ENCODE measurements at places on chromosomes 4 and X.

GRCh38 chrX:154719132-154719675 lies 31.7 kb downstream of the GAB3 start:
- DNase-seq = no peak

- no peak for DNase-seq
These were observed 27.0 kb downstream of the DHX15 start for GRCh38 chr4:24557026-24558025.

GRCh38 chr4:105283501-105283900 lies 136.8 kb downstream of the TET2 start:
- no peak for DNase-seq

DNA sequence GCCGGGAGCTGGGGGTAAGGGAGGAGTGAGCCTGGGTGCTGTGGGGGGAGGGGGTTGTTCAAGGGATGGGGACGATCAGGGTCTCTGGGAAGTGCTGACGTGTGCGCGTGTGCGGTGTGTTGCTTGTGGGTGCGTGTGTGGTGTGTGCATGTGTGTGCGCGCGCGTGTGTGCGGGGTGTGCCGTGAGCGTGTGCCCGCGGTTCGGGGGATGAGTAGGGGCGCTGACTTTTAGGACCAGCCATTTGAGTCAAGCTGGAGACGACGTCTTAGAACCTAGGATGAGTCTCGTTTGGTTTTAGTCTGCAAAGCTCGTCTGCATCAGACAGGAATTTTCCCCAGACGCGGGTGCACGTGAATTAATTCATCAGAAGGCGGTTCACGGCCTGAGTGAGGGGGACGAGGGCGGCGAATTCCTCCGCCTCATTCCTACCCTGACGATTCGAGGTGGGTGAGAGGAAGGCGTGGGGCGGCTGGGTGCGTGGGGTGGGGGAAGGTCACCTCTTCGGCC lies 950 bp upstream of the TMEM271 start:
- no peak for DNase-seq

GRCh38 chrX:12919051-12919450 lies 12.6 kb downstream of the TLR8 start:
- DNase-seq = no peak

DNA sequence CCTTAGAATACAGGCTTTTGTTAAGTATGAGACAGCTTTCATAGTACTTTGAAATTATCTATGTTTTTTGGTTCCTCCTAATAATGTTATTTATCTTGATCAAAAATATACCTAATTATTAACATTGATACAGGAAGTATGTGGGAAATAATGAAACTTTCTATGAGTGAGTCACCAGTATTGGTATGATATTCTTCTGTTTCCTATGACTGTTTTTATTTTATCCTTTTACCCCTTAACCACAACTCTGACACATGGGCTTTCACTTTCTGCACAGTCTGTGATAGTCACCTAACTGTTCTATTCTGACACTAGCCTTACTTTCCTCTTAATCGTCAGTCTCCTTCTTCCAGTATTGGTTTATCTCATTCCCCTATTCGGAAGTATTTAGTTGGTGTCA lies 4.7 kb downstream of the THAP9 start:
- no peak for DNase-seq

GRCh38 chr4:28462766-28463700 lies 1602.4 kb downstream of the STIM2 start:
- DNase-seq = no peak

DNA sequence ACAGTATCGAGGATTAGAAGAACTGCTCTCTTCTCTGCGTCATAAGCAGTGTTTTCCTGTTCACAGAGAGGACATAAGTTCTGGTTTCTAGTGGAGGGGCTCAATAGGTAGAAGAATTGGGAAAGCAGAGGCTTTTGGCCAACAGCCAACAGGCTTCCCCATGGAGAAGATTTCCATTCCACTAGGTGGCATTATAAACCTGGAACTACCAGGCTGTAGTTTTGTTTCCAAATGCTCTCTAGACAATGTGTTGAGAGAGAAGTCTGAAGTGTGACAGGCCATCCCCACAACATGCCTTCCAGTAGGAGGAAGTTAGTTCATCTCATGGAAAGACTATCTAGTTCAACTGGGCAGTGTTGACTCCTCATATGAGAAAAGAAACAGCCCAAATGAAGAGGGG lies 63.8 kb upstream of the ANXA10 start:
- DNase-seq = no peak

- DNase-seq = no peak
These were observed 4.4 kb downstream of the GABRE start for GRCh38 chrX:151970027-151970426.

- no peak for DNase-seq
These were observed 92.9 kb downstream of the TNIP2 start for GRCh38 chr4:2663275-2663674.

GRCh38 chr4:107740381-107740780 lies 20.3 kb upstream of the PAPSS1 start:
- no peak for DNase-seq

DNA sequence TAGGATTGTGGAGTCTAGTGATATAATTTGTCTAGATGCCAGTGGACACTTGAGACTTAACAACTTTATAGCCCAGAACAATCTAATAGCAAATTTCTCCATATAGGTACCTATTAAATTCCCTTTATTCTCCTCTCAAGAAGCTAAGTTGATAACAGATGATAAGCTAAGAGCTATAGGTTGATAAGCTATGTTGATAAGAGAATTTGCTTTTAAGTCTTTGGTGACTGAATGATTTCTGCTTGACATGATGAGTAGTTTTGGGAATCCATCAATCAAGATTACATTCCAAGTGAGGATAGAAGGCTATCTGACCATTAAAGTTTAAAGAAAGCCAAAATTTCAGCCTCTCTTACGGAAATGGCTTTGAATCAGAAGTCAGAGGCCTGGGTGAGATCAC lies 131.6 kb downstream of the EMCN start:
- no peak for DNase-seq

DNA sequence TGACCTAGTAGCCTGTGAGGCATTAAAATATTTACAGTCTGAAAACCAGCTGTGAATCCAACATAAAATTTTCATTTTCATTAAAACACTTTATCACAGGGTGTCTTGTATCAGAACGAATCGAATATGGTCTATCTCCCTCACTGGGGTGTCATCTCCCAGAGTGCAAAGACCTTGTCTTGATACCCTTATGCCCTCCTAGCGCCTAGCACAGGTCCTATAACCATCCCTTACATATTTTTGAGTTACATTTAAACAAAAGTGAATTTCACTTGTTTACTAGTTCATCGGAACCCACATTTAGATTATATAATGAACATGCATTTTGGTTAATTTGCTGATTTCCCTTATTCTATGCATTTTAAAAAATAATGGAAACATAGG lies 14.0 kb downstream of the DIPK2B start:
- DNase-seq = no peak

GRCh38 chr4:143667461-143667860 lies 33.0 kb downstream of the FREM3 start:
- no peak for DNase-seq

- no peak for DNase-seq
These were observed 32.7 kb upstream of the MBTPS2 start for GRCh38 chrX:21806691-21807090.

DNA sequence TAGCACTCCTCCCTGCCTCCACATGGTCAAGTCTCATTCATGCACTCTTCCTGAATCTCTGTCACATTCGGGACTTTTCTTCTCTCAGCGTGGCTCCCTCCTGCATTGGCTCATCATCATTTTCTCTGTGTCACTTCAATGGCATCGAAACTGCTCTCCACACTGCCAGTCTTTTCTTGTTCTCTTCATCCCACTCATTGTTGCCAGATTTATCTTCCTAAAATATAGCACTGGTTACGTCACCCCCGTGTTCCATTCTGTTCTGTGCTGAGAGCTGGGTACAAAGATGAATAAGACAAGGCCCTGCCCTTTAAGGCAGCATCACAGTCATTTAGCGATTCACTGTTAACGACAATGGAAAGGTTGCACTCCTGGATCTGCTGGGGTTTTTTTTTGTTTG lies 174.4 kb upstream of the TBC1D9 start:
- DNase-seq = no peak

- no peak for DNase-seq
These were observed 183.0 kb downstream of the PACRGL start for GRCh38 chr4:20883231-20883630.

GRCh38 chr4:6594826-6595355 lies 19.9 kb downstream of the MAN2B2 start:
- DNase-seq = no peak

- DNase-seq = no peak
These were observed 80.3 kb downstream of the SYTL5 start for GRCh38 chrX:38086451-38087215.

DNA sequence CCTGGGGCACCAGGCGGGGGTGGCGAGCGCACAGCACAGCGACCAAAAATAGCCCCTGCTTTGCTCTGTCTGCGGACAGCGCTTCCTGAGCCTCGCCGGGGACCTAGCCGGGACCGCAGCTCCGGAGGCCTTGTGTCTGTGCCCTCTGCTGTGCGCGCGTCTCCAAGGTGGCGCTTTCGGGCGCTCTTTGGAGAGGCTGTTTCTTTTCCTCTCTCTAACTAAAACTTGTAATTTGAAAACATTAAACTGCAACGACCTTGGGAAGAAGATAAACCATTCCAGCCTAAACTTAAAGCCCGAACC lies 3.4 kb downstream of the ARX start:
- DNase-seq = no peak

DNA sequence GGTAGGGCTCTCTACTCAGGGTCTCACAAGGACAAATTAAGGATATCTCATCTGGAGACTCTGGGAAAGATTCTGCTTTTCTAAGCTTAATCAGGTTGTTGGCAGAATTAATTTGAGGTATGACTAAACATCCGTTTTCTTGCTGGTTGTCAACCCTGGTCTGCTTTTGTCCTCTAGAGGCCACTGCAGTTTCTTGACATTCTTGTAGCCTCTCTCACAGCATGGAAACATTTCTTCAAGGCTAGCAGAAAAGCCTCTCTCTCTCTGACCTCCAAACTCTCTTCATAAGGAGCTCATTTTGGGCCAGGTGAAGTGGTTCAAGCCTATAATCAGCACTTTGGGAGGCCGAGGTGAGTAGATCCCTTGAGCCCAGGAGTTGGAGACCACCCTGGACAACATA lies 749.5 kb upstream of the PCDH7 start:
- DNase-seq = no peak

GRCh38 chr4:101958547-101958946 lies 168.0 kb downstream of the BANK1 start:
- no peak for DNase-seq

DNA sequence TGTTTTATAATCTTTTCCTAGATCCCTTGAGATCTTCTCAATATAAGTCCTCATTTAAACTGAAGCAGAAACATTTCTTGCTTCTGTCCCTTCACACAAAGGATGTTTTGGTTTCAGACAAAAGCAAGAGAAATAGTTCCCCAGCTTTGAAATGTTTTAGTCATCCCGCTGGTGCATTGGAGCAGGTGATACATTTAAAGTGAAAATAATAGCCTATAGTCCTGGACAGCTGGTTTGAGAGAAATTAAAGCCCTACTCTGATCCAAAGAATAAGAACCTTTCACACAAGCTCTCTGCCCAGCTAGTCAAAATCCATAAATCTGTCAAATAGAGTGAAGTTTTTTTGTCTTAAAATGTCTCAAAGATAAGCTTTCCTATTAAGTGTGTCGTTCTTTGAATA lies 79.4 kb downstream of the LUZP4 start:
- no peak for DNase-seq

DNA sequence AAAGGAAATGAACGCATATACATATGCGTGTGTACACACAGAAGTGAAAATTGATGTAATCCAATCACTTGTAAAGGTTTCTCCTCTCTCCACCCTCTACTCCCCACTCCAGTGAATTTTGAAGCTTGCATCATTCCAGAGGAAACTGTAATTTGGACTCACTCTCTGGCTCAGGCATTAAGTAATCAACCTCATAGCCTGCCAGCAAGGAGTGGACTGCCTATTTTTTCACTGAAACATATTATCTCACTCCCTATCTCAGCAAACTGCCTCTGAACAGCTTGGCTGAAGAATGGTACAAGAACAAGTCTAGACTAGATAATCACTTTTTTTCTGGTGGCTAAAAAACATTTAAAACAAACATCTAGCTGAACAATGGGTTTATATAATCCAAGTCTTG lies 124.2 kb downstream of the C4orf51 start:
- DNase-seq = no peak

DNA sequence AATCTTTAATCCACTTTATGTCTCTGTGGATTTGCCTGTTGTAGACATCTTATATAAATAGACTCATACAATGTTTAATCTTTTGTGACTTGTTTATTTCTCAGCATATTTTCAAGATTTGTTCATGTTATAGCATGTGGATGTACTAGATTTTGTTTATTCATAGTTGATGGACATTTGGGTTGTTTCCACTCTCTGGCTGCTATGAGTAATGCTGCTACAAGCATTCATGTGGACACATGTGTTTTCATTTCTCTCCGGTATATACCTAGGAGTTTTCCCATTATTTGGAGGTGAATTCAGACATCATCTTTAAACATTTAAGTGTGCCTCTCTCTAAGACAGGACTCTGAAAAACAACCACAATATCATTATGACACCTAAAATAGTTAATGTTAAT lies 2.3 kb downstream of the IKBKG start:
- no peak for DNase-seq

- DNase-seq = no peak
These were observed 239.0 kb upstream of the MAB21L2 start for GRCh38 chr4:150342945-150343344.

GRCh38 chr4:160403081-160403480 lies 1300.2 kb downstream of the RAPGEF2 start:
- DNase-seq = no peak

DNA sequence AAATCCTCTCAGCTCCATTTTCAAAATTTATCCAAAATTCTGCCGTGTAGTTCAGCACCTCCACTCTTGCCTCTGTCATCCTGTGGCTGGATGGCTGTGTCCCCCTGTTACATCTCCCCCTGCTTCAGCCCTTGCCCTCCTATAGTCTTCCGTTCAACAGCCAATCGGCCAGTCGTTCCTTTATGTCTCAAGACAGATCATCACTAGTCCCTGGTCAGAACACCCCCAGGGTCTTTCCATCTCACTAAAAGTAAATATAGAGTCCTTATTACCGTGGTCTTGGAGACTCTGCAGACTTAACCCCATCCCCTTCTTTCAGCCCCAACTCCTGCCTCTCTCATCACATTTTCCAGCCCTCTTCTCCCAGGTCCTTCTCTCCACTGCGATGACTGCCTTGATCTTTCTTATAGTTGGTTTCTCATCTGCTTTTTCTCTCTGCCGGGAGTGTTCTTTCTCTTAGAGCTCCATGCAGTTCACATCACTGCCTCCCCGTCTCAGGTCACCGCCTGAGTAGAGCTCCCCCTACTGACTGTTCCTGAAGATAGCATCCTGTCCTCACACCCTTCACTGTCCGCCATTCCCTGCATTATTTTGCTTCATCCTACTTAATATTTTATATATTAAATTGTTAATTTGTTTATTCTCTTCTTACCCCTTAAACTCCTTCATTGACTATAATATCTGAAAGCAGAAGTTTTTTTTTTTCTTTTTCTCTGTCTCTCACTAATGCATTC lies 736.9 kb upstream of the MAGEB2 start:
- DNase-seq = no peak

DNA sequence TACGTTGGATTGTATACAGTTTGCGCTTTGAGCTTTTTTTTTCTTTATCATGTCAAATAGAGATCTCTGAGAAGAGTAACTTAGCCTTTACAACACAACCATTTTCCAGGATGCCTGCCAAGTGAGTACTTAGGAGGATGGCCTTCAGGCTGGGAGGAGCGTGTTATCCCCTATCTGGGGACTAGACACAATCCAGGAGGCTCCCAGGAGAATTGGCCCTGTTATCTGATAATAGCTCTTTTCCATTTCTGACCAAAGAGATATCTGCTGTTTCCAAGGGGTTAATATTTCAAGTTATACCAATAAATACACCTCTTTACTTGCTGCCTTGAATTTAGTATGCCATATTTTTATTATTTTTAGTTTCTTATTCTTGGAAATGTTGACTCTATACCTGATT lies 169.5 kb upstream of the SMARCAD1 start:
- DNase-seq = no peak
